ENCODE measurements at places on chromosomes 1 and 21. TPM values are rescaled to one million over a fixed set of nuclear protein-coding genes. Genes with fewer than 3 reads are reported as not detected.

GRCh38 chr1:10114746-10115145, 82.0 kb downstream of the UBE4B start:
- DNase-seq: no peak

DNA sequence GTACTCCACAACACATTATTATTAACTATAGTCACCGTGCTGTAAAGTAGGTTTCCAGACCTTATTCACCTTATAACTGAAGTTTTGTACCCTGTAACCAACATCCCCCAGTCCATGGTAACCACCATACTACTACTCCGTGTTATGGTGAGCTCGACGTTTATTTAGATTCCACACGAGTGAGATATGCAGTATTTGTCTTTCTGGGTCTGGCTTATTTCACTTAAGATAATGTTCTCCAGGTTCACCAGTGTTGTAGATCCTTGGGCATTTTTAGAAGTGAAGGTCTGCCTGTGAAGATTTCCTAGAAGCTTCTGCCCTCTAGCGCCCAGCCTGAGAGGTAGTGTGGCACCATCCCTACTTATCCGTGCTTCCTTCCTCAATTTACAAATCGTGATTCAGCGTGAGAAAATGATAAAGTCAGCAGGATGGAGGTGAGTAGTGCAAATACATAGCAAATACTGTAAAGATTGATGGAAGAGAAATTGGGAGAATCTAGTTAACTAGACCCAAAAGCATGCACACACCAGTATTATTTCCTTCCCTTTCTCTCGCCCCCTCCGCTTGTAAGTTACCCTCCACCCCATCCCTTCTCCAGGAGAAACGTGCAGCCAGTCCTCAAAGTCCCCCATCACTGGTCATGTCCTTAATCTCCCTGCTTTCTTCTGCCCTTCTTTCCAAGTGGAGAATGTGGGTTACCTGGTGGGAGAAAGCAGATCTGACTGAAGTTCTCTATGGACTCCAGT, 36.0 kb upstream of the DISC1 start:
- peak; percentile 86 for DNase-seq

Gene MATN1
- 0.25 TPM for total RNA-seq

- DNase-seq: no peak
Observed at GRCh38 chr1:210310562-210311153, 18.0 kb upstream of the HHAT start.

GRCh38 chr1:244598611-244599010, 54.3 kb upstream of the DESI2 start:
- no peak for DNase-seq

Gene CD34
- total RNA-seq: 0.27 TPM

GRCh38 chr1:88655685-88656299, 28.3 kb upstream of the PKN2 start:
- peak; percentile 66 for DNase-seq

DNA sequence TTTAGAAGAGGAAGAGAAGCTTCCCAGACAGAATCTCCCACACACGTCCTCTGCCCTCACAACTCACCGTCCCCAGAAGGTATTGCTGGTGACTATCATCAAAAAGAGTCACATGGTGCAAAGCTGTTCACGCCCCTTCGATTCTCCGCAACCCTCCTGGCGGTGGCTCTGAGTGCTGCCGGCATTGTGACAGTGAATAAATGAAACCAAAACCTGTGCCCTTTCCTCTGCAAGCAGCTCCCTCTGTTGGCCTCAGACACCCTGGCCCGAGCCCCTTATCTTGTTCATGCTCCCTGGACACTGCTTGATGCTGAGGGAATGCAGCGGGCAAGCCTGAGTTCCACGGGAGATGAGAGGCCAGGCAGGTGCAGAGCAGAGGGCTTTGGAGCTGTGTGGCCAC, 510.3 kb downstream of the NPHP4 start:
- DNase-seq: no peak

DNA sequence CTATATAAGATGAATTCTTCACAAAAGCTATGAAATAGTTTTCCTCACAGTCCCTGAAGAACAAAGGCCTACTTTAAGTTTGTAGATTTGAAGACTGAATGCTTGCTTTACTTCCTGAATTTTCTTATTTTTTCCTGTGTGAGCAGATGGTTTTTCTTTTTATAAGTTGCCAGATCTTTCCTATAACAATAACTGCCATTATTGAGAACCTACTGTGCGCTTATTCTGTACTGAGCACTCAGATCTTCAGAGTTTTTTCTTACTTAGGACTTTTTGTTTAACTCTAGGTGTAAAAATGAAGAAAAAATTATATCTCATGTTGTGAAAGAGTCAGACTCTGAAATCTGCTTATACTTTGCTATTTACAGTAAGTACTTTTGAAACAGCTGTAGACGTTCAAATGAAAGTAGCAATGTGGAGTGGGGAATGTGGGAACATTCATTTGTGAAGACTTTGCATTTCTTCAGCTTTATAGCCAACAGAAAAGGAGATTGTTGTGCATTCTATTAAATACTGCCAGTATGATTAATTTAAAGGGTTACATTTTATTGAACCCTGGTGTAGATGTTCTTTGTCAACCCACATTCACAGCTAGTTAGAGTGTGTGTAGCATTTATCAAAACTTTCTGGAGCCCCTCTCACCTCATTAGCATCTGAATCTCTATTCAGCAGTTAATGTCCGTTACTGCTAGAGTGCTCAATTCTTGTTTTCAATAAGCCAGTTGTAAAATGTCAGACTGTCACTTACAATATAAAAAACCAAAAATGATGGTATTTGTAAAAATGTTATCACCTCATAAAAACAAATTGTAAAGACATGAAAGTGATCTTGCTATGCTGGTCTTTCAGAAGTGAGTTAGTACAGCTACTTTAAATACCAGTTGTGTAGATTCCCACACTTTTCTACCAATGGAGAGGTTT, 29.0 kb downstream of the NFIA start:
- DNase-seq: peak; percentile 49

Gene CASZ1
- not detected for total RNA-seq

Gene KIF14
- total RNA-seq: 13.4 TPM

GRCh38 chr1:12148958-12149790, 17.6 kb upstream of the TNFRSF1B start:
- DNase-seq: no peak

Gene ATP6V1G3
- total RNA-seq: not detected

Gene KCNJ6
- not detected for total RNA-seq

DNA sequence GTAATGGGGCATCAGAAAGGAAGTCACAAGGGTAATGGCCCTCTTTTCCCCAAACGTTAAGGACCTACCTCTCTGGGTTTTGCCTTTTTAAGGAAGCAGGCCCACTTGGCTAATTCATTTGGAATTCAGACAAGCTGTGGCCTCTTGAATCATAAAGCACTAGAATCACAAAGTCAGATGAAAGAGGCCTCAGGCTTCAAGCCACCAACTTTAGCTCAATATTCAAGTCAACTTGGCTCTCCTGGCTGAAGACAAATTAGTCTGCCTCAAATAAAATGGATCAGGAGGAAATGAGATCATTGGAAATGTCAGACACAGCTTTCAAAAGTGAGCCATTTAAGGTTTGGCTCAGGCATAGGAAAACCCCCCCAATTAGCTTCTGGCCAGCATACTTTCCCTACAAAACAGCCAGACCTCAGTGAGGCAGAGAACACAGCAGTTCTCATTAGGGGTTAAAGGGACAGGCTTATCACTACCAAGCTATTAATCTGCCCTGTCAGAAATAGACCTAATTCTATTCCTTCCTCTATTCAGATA, 34.3 kb downstream of the SLC35D1 start:
- peak; percentile 92 for DNase-seq

GRCh38 chr21:15558884-15559283, 170.9 kb upstream of the USP25 start:
- no peak for DNase-seq

DNA sequence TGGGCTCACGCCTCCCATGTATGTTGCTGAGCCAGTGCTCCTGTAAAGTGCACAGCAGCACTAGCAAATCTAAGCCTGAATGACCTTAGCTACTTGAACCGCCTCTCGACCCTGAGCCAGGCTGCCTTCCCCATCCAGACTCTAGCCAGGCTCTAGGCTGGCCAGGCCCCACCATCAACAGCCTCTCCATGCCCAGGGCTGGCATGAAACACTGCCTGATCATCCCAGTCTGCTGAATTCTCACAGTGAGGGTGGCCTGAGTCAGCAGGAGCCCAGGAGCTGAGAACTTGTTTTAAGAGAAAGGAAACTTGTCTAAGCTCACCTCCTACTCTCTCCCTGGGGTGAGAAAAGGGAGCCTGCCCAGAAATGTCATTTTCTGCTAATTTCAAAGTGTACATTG, 733.3 kb downstream of the PTPRU start:
- DNase-seq: no peak

DNA sequence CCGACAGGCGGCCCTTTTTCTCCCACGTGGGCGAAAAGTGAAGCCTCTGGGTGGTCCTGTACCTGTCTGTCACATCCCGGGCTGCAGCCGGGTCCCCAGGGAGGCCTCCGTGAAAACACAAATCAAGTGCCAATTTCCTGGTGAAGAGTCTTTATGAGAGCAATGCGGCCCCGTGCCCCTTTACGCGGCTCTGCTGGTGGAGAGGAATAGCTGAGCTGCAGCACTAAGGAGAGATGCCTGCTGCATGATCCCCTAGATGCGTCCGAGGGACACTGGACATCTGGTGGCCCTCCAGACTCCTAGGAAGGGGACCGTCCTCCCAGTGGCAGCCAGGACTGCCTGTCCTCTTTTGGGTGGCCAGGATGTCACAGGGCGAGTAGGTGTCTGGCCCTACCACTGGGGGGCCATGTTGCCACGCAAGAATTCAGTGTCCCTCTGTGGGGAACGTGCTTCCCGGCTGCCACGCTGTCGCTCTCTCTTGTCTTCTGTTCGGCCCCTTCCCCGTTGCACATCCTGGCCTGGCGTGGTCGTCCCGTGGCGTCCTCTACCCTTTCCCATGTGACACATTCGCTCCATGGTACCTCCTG, 38.7 kb downstream of the COL18A1 start:
- DNase-seq: no peak

DNA sequence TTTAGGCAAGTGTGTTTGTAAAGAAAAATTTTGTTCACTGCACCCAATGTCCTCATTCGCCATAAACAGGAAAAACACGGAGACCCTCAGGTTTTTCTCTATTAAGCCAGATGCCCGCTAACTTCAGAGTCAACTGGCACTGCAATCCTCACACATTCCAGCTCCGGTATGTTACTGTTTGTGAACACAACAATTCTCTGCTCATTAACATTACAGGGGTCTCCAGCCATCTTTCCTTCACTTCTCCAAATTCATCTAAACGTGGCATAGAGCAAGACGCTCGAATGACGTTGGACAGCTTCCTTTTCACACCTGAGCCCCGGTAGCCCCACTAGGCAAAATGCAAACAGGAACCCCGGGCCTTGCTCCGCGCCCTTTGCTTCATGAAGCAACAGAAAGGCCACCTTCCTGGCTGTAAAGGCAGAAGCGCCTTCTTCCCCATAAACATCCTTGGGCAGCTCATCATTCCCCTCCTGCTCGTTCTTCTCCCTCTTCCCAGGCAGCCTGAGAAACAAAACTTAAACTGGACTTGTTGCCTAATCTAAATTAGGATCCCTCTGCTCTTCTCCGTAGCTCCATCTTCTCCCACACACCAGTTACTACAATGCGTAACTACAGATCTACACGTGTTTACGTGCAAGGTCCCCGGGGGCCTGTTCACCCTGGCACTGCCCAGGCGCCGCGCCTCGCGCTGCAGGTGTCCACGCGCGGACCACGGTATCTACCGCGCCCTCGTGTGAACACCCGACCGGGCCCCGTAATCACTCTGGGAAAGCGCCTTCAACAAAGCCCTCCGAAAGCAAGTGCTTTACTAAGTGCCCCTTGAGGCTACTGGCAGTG, 1.2 kb downstream of the LBR start:
- peak; percentile 25 for DNase-seq

GRCh38 chr1:214451596-214451995, 99.8 kb downstream of the PTPN14 start:
- DNase-seq: peak; percentile 66

Gene TNNI3K
- total RNA-seq: not detected

GRCh38 chr1:89260042-89260441, 12.6 kb downstream of the GBP5 start:
- no peak for DNase-seq

DNA sequence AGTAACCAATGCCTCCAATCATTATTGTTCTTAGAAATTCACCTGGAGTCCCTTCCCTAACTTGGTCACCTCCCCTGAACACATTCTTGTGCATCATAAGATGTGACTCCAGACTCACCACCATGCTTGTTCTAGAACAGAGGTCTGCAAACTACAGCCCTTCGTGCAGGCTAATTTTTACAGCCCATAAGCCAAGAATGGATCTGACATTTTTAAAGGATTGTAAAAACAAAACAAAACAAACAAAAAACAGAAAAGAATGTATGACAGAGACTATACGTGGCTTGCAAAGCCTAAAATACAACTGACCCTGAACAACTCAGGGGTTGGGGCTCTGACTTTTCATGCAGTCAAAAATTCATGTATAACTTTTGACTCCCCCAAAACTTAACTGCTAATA, 6.2 kb upstream of the HIVEP3 start:
- DNase-seq: no peak

DNA sequence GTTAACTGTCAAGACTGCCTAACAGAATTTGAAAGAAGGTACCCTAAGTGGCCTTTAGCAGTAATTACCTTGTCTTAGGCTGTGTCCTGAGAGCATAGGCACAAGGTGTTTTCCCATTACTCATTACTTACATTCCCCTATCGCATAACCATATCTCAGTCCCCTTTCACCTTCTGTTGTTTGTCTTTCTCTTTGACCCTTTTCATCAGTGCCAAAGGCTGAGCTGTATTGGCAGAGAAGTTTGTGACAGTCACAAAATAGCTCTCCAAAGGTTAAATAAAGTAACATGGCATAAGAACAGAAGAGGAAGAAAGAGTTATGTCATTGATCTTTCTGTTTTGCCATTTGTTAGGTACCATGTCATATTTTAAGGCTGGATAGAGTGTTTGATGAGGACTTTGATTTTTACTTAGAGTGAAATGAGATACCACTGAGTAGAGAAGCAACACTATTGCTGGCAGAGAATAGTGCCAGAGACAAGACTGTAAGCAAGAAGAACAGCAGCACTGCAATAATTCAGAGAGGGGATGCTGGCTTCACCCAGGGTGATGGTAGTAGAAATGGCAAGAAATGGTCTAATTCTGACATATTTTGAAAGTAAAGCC, 497.8 kb downstream of the TTLL7 start:
- DNase-seq: no peak

Gene LINGO4
- not detected for total RNA-seq

GRCh38 chr1:214552174-214552608, 789 bp upstream of the PTPN14 start:
- DNase-seq: peak; percentile 81

Gene SPATA45
- total RNA-seq: not detected

Gene MCOLN2
- 1.1 TPM for total RNA-seq

- no peak for DNase-seq
Observed at GRCh38 chr1:65818966-65819365, 26.3 kb downstream of the PDE4B start.

GRCh38 chr1:50968821-50969610, 1.0 kb upstream of the CDKN2C start:
- DNase-seq: peak; percentile 19

All from fibroblast of the aortic adventitia (primary cell).